ENCODE measurements at places on chromosomes 3 and 15.

- no peak for DNase-seq
Observed at GRCh38 chr15:84953136-84953535, 28.5 kb upstream of the PDE8A start.

GRCh38 chr3:56288258-56288657 lies 180.0 kb downstream of the ERC2 start:
- no peak for DNase-seq

- no peak for DNase-seq
Observed at GRCh38 chr3:86967062-86967461, 23.9 kb downstream of the VGLL3 start.

GRCh38 chr15:83422081-83422480 lies 25.1 kb upstream of the SH3GL3 start:
- DNase-seq: no peak

DNA sequence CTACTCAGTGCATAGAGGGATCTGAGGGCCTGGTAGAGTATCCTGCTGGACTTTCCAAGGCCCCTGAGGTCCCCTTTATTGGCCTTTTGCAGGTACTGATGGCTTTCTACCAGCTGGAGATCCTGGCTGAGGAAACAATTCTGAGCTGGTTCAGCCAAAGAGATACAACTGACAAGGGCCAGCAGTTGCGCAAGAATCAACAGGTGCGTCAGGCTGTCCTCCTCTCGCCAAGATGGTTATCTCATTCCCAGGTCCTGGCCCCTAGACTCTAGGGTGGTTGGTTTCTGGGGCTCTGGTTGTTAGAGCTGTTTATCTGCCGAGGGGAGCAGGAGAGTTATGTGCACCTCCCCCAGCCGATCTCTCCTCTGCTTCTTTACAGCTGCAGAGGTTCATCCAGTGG lies 9.3 kb downstream of the EIF2B5 start:
- DNase-seq: no peak

GRCh38 chr15:85772668-85773067 lies 22.1 kb downstream of the KLHL25 start:
- DNase-seq: no peak

GRCh38 chr3:170910542-170910941 lies 2.1 kb upstream of the EIF5A2 start:
- no peak for DNase-seq

GRCh38 chr15:42918047-42918446 lies 2.5 kb downstream of the TTBK2 start:
- DNase-seq: no peak

DNA sequence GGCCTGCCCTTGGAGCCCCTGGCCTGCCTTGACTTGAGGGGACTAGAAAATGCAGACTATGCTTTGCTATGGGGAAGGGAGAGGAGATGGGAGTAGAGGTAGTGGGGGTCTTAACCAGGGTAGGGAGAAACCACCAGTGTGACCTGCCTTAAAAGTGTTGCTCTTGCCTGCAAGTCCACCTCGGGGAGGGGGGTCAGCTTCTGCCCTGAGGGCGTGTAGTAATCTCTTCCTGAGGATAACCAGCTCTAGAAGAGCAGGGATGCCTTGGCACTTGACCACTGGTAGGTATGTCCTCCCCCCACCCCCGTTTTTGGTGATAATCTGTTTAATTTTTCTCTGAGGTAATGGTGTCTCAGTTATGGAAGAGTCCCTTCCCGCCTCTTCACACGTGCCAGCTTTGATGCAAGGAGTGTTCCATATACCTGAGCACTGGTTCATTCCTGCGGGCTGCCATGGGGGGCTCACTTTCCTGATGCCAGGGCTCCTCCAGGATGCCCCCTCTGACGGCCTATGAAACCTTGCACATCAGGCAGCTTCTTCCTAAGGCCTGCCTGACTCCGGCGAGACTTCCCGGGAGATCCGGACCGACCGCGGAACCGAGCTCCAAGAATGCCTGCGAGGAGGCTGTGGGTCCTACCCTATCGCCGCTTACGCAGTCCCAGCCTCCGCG lies 780 bp upstream of the P4HTM start:
- DNase-seq: no peak

DNA sequence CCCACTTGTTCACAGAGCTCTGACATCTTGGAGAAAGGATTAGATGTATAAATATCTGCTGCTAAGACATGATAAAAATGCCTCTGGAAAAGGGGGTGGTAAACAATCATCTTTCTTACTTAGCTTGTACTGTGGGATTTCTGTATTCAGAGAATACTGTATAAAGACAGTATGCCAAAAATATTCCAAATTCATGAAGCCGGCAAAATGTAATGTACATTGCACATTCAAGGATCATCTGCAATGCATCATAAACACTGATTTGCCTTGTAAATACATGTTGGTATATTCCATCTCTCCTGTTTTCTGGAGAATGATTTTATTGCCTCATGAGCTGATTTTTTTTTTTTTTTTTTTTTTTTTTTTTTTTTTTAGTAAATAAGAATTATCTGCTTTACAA lies 355.3 kb downstream of the ROBO1 start:
- no peak for DNase-seq

DNA sequence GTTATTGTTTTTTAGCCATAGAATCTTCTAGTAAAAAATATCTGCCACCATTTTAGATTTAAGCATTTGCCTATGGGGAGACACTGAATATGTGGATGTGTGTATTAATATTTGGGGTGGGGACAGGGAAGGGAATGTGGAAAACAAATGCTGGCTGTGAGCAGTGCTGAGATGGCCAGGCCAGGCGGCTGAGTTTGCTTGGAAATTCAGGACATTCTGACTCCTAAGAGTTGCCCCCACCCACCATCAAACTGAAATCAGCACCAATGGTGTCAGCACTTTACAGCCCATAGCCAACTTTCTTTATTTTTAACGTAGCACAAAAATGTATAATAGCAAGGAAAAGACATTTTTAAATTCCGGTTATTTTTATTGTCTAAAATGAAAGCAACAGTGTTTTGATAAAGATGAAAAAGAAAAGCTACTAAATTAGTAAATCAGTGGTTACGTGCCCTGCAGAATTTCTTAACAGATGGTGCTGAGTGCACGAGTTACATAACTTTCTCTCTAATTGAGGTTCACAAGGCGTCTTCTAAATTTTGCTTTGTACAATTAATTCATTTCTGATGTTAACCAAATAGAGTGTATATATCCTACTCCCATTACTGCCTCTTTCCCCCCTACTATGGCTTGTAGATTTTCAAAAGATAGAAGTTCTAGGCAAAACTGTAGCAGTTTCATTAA lies 34.0 kb downstream of the B3GALNT1 start:
- no peak for DNase-seq
